ENCODE measurements at places on chromosomes 11 and 22. TPM values are rescaled to one million over a fixed set of nuclear protein-coding genes. Genes with fewer than 3 reads are reported as not detected.

The DAGLA gene
- total RNA-seq = 4.2 TPM

The PNPLA3 gene
- 2.3 TPM for total RNA-seq

The ENTHD1 gene
- not detected for total RNA-seq

DNA sequence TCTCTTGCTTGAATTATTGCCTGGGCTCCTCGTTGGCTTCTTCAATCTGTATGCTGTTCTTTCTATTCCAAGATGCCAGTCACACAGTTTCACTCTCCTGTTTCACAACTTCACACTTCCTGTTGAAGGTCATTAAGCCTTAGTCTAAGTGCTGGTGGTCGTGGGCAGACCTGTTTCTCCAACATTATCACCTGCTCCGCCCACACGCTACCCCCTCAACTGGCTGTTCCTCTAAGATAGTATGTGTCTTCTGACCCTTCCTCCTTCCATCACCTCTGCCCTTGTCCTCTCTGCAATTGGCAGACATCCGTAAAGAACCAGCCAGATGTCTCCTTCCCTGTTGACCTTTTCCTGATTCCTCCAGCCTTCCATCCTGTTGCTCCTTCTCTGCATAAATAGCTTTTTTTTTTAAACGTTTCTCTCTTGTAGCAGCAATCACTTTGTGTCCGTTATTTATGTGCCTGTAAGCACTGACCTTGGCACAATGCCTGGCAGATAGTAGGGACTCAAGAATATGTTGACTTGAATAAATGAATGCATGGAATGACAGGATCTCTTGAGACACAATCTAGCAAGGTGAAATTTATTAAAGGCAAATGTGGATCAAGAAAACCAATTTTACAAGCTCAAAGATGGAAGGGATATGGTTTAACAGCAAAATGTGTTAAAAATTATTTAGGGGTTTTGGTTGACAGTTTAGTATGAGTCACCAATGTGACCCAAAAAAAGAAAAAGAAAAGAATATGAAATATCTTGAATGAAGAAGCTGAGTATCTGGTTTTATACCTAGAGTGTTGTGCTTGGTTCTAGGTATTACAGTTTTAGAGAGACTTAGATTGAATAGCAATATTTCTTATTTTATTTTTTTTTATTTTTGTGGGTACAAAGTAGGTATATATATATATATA, 12.6 kb downstream of the DIXDC1 start:
- H3K4me3 ChIP-seq = no peak overlapping the region
- H3K4me1 ChIP-seq = peaks cover 24% of the 10 kb centered on the region
- no peaks in the 10 kb centered on the region for H3K27me3 ChIP-seq
- no peaks in the 10 kb centered on the region for H3K36me3 ChIP-seq

DNA sequence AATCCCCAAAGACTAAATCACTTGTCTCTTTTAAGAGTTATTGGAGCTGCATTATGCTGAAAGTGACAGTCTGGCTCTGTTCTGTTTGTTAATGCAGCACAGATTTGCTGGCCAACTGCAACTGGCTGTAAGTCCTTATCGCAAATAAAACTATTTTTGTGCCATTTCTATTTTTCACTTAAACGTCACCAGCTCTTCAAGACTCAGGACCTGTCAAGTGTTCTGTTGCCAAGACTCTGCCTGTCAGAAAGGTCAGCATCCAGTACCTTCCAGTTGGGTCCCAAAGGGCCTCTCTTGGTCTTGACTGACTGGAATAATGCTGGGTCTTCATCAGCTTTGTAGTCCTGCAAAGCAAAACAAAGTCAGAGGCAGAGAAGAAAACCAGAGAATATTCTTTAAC, 45.6 kb downstream of the PITPNB start:
- DNase-seq = no peak
- no peaks in the 10 kb centered on the region for H3K27me3 ChIP-seq
- H3K27ac ChIP-seq = peak overlapping the region; percentile 60
- no peak overlapping the region for H3K4me3 ChIP-seq

The FAM111B gene
- 1.3 TPM for total RNA-seq

The C22orf42 gene
- not detected for total RNA-seq

The RIMBP3B gene
- total RNA-seq = not detected

The MS4A15 gene
- total RNA-seq = not detected

DNA sequence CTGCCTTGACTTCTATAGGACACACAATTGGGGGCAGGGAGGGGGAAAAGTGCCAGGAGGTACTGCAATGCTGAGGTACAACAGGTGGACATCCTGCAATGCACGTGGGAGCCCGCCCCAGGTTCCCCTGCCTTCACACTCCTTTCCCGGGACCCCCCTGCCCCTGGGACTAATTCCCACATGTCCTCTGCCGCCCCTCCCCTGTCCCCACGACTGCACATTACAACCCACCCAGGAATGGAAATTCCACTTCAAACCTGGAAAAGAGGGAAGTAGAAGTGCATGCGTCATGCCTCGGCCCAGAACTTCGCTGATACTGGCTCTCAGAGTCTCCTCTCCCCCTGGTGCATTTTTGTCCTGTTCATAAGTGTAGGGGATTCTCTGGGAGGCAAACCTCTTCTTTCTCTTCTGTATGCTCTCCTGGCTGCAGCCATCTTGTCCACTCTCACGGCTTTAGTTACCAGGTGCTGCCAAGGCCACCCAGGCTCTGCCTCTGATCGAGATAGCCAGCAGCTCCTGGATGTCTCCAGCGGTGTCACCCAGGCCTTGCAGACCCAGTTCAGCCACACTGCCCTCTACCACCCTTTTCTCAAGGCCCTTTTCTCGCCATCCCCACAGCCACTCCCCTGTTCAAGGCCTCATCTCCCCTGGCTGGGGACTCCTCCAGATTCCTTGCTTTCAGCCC, 43.7 kb downstream of the GDPD5 start:
- H3K27ac ChIP-seq = no peak overlapping the region
- DNase-seq = no peak
- no peaks in the 10 kb centered on the region for H3K4me1 ChIP-seq
- H3K36me3 ChIP-seq = no peaks in the 10 kb centered on the region

DNA sequence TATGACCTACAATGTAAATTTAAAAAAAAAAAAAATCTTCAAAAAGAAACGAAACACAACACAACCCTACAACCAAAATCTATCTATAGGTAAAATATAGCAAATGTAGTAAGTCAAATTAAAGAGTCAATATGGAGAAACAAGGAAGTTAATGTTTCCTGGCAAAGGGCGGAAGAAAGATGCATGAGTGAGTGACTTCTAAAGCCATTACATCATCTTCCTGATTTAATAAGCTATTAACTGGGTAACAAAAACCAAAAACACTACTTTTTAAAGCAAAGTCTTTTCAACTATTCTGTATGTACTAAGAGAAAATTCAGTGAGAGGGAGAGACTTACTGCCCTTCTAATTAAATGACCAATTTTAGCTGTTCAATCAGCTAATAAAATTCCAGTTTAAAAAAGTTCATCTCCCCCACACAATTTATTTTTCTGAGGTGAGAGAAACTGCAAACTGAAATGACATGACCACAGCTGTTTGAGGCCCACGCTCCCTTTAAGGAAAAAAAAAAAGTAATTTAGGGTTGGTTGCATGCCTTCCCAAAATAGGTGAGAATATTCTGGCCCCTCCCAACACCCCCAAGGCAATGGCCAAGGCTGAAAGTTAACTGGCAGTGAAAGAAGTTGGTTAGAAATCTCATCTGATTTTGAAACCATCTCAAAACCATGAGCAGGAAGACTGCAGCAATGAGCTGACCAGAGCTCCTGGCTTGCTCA, 5.9 kb downstream of the SF1 start:
- no peaks in the 10 kb centered on the region for H3K36me3 ChIP-seq
- H3K4me1 ChIP-seq = peaks cover 21% of the 10 kb centered on the region
- no peaks in the 10 kb centered on the region for H3K27me3 ChIP-seq
- no peak overlapping the region for H3K4me3 ChIP-seq
- no peak for DNase-seq
- H3K27ac ChIP-seq = no peak overlapping the region

The GUCY1A2 gene
- total RNA-seq = 26.3 TPM

The CNTF gene
- 0.85 TPM for total RNA-seq

GRCh38 chr11:123537726-123538125, 107.7 kb downstream of the GRAMD1B start:
- H3K4me3 ChIP-seq = no peak overlapping the region

The RASSF10 gene
- total RNA-seq = not detected

DNA sequence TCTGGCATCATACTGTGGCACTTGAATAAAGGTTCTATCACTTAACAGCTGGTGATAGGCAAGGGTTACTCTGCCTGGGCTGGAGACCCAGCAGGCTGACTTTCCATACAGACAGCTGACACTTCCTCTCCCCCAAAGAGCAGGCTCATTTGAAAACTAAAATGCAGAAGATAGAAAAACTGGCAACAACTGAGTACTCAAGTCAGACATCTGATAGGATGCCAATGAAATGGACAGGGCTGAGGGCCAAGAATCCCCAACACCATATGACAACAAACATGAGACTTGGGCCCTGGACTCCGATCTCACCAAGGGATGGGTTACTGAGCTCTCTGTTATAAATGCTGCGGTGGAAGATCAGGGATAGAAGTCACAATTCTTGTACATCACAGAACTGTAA, 237.2 kb downstream of the LRRC4C start:
- H3K4me1 ChIP-seq = no peaks in the 10 kb centered on the region
- no peak overlapping the region for H3K4me3 ChIP-seq
- no peaks in the 10 kb centered on the region for H3K36me3 ChIP-seq
- DNase-seq = no peak
- no peaks in the 10 kb centered on the region for H3K27me3 ChIP-seq

The NPTXR gene
- total RNA-seq = 13.0 TPM

GRCh38 chr11:128310005-128310404, 277.4 kb downstream of the ETS1 start:
- no peaks in the 10 kb centered on the region for H3K36me3 ChIP-seq
- no peaks in the 10 kb centered on the region for H3K4me1 ChIP-seq
- no peak overlapping the region for H3K4me3 ChIP-seq
- DNase-seq = no peak
- no peaks in the 10 kb centered on the region for H3K27me3 ChIP-seq

DNA sequence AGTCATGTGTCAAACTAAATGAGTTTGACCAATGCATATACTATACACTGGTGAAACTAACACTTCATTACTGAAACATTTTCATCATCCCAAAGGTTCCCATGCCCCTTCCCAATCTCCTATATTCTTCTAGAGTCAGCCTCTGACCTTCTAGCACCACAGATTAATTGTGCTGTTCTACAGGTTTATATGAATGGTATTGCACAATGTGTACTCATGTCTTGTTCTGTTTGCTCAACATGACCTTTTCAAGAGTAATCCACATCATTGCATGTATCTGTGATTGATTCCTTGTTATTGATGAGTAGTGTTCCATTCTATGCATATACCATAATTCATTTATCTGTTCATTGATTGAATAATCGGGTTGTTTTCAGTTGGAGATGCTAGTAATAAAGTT, 7.5 kb upstream of the OR8G1 start:
- no peak for DNase-seq
- no peaks in the 10 kb centered on the region for H3K4me1 ChIP-seq
- no peak overlapping the region for H3K27ac ChIP-seq
- H3K4me3 ChIP-seq = no peak overlapping the region
- no peaks in the 10 kb centered on the region for H3K36me3 ChIP-seq

DNA sequence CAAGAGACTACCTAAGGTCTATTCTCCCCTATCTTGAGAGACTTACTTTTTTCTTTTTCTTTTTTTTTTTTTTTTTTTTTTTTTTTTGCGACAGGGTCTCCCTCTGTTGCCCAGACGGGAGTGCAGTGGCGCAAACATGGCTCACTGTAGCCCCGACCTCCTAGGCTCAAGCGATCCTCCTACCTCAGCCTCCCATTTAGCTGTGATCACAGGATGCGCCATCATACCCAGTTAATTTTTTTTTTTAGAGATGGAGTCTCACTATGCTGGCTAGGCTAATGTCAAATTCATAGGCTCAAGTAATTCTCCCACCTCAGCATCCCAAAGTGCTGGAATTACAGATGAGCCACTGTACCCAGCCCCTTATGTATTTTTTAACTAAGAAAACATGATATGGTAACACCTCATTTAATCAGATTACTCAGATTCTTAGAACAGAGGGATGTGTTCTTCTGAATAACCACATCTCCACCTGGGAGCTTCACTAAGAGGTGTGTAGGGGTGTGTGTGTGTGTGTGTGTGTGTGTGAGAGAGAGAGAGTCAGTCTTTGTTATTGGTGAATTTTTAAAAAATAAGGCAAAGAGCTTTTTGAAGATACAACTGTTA, 102.9 kb downstream of the USP35 start:
- no peaks in the 10 kb centered on the region for H3K36me3 ChIP-seq
- H3K4me1 ChIP-seq = peaks cover 9% of the 10 kb centered on the region
- H3K4me3 ChIP-seq = no peak overlapping the region
- no peak overlapping the region for H3K27ac ChIP-seq

DNA sequence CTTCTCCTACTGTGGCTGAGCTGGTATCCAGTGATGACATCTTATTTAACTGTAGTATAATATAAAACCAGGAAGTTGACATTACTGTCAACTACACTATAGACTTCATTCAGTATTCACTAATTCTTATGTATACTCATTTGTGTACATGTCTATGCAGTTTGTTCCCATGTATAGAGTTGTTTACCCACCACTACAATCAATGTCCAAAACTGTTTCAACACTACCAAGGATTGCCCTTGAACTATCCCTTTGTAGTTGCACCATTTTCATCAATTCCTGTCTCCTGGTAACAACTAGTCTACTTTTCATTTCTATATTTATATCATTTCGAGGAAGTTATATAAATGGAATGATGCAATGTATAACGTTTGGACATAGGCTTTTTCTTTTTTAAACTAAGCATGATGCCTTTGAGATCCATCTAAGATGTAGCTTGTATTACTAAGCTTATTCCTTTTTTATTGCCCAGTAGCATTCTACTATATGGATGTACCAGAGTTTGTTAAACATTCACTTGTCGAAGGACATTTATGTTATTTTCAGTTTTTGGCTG, 39.2 kb downstream of the TMEM135 start:
- H3K27ac ChIP-seq = no peak overlapping the region
- DNase-seq = no peak
- H3K4me1 ChIP-seq = no peaks in the 10 kb centered on the region
- no peaks in the 10 kb centered on the region for H3K36me3 ChIP-seq
- H3K4me3 ChIP-seq = no peak overlapping the region
